GM23338 (cell line): ENCODE measurements at places on chromosomes 13 and 19.

DNA sequence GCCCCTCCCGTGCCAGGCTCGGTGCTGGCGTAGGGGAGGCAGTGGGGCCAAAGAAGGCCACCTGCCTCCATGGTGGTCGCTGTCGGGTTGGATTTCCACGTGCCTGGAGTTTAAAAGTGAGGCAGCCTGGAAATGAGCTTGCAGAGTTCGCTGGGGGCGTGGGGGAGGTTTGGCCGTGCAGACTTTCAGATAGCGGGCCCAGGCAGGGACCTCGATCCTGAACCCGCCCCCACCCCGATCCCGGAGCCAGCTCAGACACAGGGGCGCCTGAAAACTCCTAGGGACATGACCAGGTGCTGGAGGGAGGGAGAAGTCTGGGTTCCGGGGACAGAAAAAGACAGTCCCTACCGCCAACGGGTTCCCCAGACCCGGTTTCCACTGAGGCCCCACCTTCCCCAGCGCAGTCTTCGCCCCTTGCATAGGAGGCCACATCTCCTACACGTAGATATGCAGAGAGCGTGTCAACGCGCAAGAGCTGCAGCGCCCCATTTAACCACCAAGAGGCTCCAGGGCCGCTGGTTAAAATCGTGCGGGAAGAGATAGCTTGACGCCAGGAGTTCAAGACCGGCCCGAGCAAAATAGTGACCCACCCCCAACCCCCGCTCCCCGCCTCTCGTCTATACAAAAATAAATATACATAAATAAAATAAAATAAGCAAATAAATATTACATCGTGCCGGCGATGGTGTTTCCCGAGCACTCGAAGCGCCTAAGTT is 8.5 kb downstream of the CCDC8 start:
- no peak overlapping the region for H3K27ac ChIP-seq
- H3K4me3 ChIP-seq, result peak overlapping the region; percentile 69
- peaks cover 26% of the 10 kb centered on the region for H3K4me1 ChIP-seq
- H3K27me3 ChIP-seq, result peaks cover 61% of the 10 kb centered on the region

DNA sequence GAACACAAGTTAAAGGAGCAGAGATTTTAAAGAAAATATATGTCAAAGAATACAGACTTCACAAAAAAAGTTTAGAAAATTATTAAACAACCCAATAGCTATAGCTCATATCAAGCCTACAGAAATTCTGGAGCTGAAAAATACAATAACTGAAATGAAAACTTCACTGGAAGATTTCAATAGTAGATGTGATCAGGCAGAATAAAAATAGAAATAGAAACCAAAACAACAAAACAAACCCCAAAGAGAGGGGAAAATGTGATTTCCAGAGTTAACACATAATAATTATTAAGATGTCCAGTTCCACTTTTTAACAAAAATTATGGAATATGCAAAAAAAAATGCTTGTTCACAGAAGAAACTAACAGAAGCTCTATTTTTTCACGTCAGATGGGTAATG is 23.6 kb downstream of the LRRC63 start:
- no peaks in the 10 kb centered on the region for H3K4me1 ChIP-seq
- 0 out of 2 replicates have a peak, but pooled peaks cover 2% of the 10 kb centered on the region for H3K36me3 ChIP-seq
- DNase-seq, result no peak
- no peaks in the 10 kb centered on the region for H3K27me3 ChIP-seq
- no peak overlapping the region for H3K27ac ChIP-seq

DNA sequence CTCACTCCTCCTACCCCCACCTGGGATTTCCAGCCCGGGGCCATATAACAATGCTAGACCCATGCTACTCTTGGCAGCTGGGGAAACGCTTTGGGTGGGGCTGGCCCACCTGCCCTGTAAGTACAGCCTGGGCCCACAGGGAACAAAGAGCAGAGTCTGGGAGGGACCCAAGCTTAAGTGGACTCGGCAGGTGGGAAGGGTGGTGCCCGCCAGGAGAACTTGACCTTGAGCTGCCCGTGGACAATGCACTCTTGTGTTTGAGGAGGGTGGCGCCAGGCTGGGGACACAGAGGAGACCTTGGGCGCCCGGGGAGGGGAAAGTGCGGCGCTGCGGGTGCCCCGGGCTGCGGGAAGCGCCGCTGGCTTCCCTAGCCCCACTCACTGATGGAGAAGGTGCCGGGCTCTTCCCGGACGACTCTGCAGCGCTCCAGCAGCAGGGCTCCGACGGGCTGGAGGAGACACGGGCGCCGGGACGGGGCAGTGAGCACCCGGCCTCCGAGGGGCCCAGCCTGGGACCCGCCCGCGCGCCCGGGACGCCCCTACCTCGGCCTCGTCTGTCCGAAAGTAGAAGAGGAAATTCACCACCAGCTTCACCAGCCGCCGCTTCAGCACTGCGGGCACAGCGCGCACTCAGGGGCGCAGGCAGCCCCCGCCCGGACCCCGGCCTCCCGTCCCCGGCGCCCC is 607 bp downstream of the PLEKHJ1 start:
- no peaks in the 10 kb centered on the region for H3K36me3 ChIP-seq
- H3K4me1 ChIP-seq, result peaks cover 28% of the 10 kb centered on the region
- no peak overlapping the region for H3K27ac ChIP-seq
- peak; percentile 47 for DNase-seq
- H3K4me3 ChIP-seq, result peak overlapping the region; percentile 96

GRCh38 chr19:6056801-6057650 is 53.3 kb downstream of the RFX2 start:
- H3K27ac ChIP-seq, result 0 out of 2 replicates have a peak overlapping the region, but pooled peaks have one; percentile 56
- H3K4me1 ChIP-seq, result no peaks in the 10 kb centered on the region

GRCh38 chr13:37985281-37985680 is 115.7 kb upstream of the TRPC4 start:
- H3K36me3 ChIP-seq, result no peaks in the 10 kb centered on the region
- no peak overlapping the region for H3K27ac ChIP-seq
- no peaks in the 10 kb centered on the region for H3K27me3 ChIP-seq
- H3K4me1 ChIP-seq, result no peaks in the 10 kb centered on the region

GRCh38 chr13:76300688-76301087 is 585.5 kb downstream of the KCTD12 start:
- no peak overlapping the region for H3K27ac ChIP-seq
- H3K4me1 ChIP-seq, result no peaks in the 10 kb centered on the region
- no peak overlapping the region for H3K4me3 ChIP-seq
- no peaks in the 10 kb centered on the region for H3K27me3 ChIP-seq

GRCh38 chr13:89832827-89833226 is 1514.7 kb upstream of the MIR17HG start:
- H3K4me3 ChIP-seq, result no peak overlapping the region
- no peaks in the 10 kb centered on the region for H3K27me3 ChIP-seq
- H3K4me1 ChIP-seq, result no peaks in the 10 kb centered on the region

DNA sequence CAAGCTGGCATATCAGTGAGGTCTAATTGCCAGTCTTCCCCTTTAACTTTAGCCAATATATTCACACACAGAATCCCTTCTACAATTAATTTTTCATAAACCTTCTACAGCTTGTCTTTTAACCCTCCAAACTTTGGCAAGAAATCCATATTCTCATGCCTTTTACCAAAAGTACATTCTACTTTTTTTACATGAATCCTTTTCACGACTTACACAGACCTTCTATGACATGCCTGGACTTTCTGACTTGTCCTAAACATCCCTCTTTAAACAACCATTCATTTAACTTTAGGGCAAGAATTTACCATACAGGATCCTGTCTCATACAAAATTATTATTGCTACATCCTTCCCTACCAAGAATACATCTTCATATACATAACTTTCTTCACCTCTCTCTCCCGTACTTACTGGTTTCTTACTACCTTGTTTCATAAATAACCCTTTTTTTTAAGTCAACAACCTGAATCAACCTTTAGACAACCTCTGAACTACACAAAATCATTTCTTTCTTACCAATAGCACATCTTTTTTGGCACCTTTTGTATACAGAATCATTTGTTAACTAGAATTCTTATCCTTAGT is 23.5 kb downstream of the ZNF544 start:
- H3K4me1 ChIP-seq, result no peaks in the 10 kb centered on the region
- H3K4me3 ChIP-seq, result peak overlapping the region; percentile 21; the same call in 1 of the 2 replicates
- H3K27me3 ChIP-seq, result no peaks in the 10 kb centered on the region
- peaks cover 97% of the 10 kb centered on the region for H3K36me3 ChIP-seq
- H3K27ac ChIP-seq, result no peak overlapping the region

DNA sequence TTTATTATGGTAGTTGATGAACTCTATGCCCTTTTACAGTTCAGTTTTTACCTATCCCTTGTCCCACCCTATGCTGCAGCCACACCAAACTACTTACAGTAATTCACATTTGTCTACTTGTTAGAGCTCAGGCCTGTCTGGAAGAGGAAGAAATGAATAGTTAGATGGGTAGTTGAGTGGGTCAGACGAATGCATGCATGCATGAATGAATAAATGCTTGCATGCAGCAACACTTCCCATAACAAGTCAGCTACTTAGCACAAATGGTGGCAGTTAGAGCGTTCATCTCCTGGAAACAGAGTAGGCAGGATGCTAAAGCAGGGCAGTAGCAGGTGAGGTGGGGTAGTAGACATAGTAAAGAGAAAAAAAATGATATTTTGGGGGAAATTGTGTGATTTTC is 322.3 kb downstream of the NDFIP2 start:
- no peaks in the 10 kb centered on the region for H3K27me3 ChIP-seq
- no peak for DNase-seq
- H3K36me3 ChIP-seq, result no peaks in the 10 kb centered on the region
- no peak overlapping the region for H3K4me3 ChIP-seq

DNA sequence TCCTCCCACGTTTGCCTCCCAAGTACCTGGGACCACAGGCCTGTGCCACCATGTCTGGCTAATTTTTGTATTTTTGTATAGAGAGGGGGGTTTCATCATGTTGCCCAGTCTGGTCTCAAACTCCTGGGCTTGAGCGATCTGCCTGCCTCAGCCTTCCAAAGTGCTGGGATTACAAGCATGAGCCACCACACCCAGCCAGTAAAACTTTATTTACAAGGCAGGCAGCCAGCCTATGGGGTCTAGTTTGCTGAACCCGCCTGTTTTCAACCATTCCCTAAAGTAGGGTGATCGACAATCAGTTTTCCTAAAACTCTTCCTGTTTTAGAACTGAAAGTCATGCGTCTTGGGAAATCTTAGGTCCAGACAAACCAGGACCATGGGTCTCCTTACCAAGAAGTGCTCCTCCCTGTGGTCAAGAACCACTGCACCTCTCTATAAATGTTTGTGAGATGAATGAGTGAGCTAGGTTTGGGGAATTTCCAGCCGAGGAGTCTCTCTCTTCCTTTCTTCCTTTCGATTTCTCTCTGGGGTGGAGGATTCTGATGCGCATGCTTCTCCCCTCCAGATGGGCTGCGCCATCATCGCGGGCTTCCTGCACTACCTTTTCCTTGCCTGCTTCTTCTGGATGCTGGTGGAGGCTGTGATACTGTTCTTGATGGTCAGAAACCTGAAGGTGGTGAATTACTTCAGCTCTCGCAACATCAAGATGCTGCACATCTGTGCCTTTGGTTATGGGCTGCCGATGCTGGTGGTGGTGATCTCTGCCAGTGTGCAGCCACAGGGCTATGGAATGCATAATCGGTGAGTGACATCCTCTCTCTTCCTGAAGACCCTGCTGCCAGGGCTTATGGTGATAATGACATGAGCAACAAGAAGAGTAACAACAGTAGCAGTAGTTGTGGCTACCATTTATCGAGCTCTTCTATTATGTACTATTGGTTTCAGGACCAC is 38.7 kb downstream of the ADGRE1 start:
- DNase-seq, result peak; percentile 3
- no peak overlapping the region for H3K4me3 ChIP-seq
- H3K27me3 ChIP-seq, result no peaks in the 10 kb centered on the region
- H3K4me1 ChIP-seq, result no peaks in the 10 kb centered on the region

GRCh38 chr19:4246767-4247593 is at the start of gene YJU2:
TSS of gene YJU2 (plus strand) at chr19:4247080. CDS start at chr19:4247147, 67 bp downstream.
- peak within 1 kb of the TSS; percentile 50 for H3K4me3 ChIP-seq
- H3K4me1 ChIP-seq, result 0 out of 2 replicates have a peak, but pooled peaks cover 4% of the 10 kb centered on the region
- DNase-seq, result peak; percentile 100
- no peaks in the 10 kb centered on the region for H3K27me3 ChIP-seq

GRCh38 chr13:101611491-101612475 is 159.3 kb downstream of the ITGBL1 start:
- no peak overlapping the region for H3K4me3 ChIP-seq
- H3K27ac ChIP-seq, result no peak overlapping the region
- no peaks in the 10 kb centered on the region for H3K4me1 ChIP-seq
- H3K36me3 ChIP-seq, result no peaks in the 10 kb centered on the region
- H3K27me3 ChIP-seq, result no peaks in the 10 kb centered on the region
- no peak for DNase-seq

- H3K4me1 ChIP-seq, result peaks cover 5% of the 10 kb centered on the region; the same call in 1 of the 2 replicates
- peak overlapping the region; percentile 38 for H3K4me3 ChIP-seq
- no peaks in the 10 kb centered on the region; the same call in 1 of the 2 replicates for H3K27me3 ChIP-seq
- peak; percentile 98 for DNase-seq
- H3K27ac ChIP-seq, result no peak overlapping the region
Observed at GRCh38 chr19:49475995-49476880, 2.2 kb downstream of the FLT3LG start.

GRCh38 chr19:405121-405965 is 3.6 kb downstream of the C2CD4C start:
- H3K36me3 ChIP-seq, result no peaks in the 10 kb centered on the region
- H3K4me3 ChIP-seq, result no peak overlapping the region
- no peak overlapping the region for H3K27ac ChIP-seq
- DNase-seq, result no peak
- H3K27me3 ChIP-seq, result peaks cover 11% of the 10 kb centered on the region

DNA sequence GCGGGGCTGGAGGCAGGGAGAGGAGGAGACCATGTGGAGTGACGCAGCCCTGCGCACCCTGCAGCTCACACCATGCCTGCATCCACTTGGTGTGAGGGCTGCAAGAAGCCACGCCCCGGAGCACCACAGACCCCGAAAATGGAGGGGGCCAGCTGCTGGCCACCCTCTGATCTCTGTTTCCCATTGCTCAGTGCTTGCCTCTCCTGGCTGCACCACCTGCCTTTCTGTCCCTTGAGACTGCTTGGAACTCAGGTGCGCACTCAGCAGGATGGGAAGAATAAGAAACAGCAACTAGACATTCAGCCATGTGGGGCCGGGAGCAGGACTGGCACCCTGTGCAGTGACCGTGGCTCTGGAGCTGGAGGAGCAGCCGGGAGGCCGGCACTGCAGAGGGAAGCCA is 64.0 kb downstream of the ANKRD10 start:
- H3K4me1 ChIP-seq, result peaks cover 21% of the 10 kb centered on the region
- H3K27me3 ChIP-seq, result no peaks in the 10 kb centered on the region
- H3K27ac ChIP-seq, result no peak overlapping the region

DNA sequence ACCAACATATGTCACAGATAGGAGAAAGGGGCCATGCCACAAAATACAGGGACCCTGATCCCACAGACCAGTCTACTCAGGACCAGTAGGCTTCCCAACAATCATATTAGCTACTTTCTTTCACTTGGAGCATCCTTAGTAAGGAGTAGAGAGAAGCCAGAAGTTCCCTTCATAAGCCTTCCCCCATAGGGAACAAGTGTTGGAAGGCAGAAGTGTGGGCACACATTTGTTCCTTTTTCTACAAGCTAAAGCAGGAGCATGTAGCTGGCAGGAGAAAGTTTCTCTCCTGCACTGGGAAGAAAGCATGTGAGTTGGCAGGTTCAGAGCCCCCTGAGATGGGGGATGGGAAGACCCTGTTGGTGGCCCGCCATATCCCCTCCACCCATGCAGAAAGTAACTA is 165.4 kb downstream of the KCTD12 start:
- no peak overlapping the region for H3K27ac ChIP-seq
- H3K4me3 ChIP-seq, result no peak overlapping the region
